ENCODE measurements at places on chromosomes 1 and 21. TPM values are rescaled to one million over a fixed set of nuclear protein-coding genes. Genes with fewer than 3 reads are reported as not detected.

- no peak for DNase-seq
Measured at GRCh38 chr1:56617141-56617540, 28.0 kb upstream of the PRKAA2 start.

DNA sequence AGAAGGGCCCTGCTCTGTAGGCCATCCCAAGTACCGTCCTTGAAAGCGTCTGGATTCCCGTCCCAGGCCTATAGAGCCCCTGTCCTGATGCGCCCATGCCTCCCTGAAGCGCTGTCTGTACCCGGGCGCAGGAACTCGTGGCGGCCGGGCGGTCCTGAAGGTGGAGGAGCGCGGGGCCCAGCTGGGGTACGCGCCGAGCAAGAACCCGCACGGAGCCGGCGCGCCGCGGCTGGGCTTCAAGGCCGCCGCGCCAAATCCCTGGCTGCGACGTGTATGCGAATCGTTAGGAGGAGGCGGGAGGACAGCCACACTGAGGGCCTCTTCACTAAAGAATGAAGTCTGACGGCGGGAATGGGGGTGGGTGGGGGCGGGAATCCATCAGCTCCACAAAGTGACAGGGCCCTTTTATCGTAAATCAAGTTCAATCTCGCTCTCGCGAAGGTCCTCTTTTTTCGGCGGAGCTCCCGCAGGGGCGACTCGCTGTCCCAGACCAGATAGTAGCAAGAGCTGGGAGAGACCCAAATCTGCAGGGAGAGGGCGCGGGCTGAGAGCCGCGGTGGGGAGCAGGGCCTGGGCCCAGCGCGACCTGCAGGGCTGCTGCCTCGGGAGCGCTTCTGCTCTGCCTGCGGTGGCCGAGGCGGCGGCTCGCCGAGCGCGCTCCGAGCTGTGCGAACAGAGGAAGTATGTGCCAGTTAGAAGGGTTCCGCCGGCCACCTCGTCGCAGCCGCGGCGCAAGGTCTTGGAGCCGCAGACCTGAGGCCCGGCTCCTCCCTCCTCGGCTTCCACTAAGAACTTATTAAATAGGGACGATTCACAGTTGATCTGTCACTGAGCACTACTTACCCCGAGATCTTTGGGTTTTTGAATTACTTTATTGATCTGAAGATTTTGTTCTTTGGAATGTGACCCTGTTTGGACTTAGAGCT, 10.4 kb downstream of the BARHL2 start:
- peak; percentile 5 for DNase-seq

- DNase-seq: peak; percentile 95
Measured at GRCh38 chr21:39385299-39386145, 36.6 kb upstream of the HMGN1 start.

DNA sequence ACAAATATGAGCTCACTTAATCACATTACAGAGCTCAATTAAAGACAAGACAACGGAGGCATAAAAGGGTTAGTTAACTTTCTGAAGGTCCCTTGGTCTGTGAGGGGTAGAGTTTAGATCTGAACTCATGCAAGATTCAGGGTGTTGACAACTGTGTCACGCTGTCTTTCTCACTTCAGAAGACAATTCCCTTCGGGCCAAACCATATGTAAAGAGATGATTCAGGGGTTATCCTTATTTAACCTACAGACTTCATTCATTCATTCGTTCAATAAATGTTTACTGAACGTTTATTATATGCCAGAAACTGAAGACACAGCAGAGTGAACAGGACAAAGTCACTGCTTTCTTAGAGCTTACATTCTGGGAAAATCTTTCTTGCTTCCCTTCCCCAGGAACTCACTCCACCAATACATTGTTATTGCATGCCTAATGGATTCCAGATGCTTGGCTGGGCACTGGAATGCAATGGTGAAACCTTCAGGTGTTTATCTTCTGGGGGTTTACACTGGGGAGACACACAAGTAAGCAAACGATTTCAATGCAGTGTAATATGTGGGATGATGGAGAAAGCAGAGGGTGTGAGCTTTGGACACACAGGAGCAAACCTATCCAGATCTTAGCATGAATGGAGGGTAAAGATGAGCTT, 6.4 kb downstream of the XCL1 start:
- no peak for DNase-seq

- no peak for DNase-seq
Measured at GRCh38 chr1:201598396-201598795, 59.5 kb downstream of the NAV1 start.

- DNase-seq: no peak
Measured at GRCh38 chr21:25583370-25584130, 23.7 kb downstream of the MRPL39 start.

DNA sequence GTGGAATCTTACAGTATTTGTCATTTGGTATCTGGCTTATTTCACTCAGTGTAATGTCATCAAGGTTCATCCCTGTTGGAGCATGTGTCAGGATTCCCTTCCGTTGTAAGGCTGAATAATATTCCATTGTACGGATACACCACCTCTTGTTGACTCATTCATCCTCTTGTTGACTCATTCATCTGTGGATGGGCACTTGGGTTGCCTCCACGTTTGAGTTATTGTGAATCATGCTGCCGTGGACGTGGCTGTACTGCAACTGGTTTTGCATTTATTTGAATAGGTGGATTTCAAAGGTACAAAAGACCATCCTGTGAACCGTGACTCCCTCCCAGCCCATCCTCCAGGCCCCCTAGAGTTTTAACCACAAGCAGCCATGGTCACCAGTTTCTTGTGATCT, 11.9 kb upstream of the TCP10L start:
- DNase-seq: peak; percentile 93

DNA sequence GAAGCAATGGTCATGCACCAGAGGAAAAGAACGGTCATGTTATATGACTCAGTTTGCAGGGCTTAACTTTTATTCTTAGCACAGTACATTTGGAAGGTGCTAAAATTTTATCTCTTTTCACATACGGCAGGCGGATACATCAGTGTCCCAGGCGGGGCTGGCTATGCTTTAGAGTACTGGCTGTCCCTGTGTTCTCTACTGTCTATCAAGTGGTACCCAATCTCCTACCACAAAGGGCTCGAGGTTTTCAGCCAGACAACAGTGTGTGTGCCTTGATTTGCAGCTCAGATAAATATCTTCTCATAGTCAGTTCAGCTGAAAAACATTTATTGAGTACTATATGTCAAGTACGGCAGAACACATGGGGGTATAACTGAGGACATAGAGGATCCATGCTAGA, 65.3 kb downstream of the URB2 start:
- DNase-seq: no peak

DNA sequence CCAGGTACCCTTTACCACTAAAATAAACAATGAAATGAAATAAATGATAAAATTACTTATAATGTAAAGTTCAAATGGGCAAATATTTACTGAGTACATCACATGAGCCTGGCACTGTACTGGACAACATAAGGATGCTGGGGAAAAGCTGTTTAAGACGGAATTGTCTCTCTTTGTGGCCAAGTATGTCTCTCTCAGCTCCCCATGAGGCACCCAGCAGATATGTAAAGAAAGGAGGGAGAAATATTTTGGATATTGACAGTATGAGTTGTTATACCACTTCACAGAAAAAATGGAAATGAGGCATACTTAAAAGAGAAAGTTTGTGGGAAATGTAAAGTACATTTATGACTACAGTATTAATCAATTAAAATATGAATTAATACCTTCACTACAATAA, 1.0 kb upstream of the TNFSF4 start:
- no peak for DNase-seq

DNA sequence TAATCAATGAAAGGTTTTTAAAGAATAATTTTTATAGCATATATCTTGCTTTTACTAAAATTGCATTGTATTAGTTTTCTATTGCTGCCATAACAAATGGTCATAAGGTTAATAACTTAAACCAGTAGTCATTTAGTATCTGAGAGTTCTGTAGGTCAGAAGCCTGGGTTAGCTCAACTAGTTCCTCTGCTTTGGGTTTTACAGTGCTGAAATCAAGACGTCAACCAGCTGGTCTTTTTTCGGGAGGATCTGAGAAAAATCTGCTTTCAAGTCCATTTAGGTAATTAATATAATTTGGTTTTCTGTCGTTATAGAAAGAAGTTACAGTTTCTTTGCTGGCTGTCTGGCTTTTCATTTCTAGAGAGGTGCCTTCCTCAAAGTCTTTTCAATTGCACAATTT, 577.7 kb downstream of the MRPL39 start:
- no peak for DNase-seq

DNA sequence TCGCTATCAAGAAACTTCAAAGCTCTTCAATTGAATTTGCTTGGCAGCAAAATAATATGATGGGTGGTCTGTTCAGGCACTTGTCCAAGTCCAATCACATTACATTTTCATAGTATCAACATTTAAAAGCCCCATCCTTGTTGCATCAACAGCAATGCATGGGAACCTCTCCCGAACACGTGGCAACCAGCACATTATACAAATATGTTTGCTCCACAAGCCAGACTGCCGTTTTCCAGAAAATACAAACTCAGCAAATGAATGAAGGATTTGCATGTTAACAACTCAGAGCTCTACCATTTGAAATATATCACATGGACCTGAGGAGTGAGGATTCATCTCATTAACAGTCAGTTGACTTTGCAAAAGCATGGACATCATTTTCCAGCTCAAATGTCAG, 20.0 kb upstream of the LYPLAL1 start:
- DNase-seq: no peak

GRCh38 chr1:226965581-226966440, 25.7 kb downstream of the COQ8A start:
- DNase-seq: no peak

GRCh38 chr1:225678545-225678944, 25.6 kb upstream of the ENAH start:
- no peak for DNase-seq

GRCh38 chr1:219422811-219423598, 189.9 kb downstream of the ZC3H11B start:
- no peak for DNase-seq

DNA sequence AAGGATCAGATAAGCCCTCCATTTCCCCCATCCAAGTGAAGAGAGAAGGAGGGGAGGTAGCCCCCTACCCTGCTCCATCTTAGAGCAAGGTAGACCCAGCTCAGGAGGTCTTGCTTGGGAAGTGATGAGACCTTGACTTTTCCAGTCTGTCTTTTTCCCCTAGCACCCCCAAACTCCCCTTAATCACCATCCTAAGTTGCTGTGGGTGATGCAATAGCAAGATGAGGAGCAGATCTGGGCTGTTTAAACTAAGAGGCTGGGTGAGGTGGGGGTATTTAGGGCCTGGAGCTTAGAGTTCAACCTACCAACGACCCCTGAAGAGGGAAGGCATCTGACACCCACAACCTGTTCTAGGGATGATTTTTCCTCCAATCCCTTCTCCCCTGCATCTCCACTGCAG, 1.7 kb downstream of the ATP1A2 start:
- no peak for DNase-seq

DNA sequence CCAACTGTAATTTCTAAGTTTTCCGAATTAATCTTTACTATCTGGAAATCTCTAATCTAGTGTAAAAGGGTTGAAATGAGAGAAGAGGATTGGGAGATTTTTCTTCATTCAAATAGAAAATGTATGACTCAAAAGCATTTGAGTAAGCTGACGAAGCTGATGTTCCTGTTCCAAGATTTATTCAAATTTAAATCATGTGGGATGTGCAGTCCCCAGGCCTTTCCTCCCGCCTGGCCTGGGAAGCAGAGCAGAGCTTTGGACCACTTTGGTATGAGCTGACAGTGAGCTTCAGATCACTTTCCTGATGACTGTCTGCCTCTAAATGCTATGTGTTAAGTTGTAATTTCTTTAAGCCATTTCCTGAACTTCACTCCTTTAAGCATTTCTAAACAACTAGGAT, 192.0 kb downstream of the DHRS3 start:
- DNase-seq: no peak

DNA sequence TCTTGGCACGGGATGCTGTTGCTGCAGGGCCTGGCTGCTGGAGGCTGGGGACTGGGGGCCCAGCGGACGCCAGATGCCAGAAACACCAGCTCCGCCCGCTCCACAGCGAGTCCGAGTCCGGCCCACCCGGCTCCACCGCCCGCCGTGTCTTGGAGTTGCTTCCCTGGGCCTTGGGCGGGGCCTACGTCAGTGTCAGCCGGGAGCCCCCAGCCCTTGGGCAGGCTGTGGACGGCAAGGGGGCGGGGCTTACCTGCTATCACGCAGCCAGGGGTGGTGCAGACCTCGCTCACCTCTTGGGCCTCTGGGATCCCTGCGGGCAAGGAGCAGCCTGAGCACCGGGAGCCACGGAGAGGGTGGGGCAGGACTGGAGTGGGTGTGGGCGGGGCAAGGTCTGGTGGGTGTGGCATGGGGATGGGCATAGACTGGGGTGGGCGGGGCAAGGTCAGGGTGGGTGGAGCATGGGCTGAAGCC, 21.8 kb downstream of the MMEL1 start:
- no peak for DNase-seq

- DNase-seq: no peak
Measured at GRCh38 chr1:106879538-106879937, 176.9 kb upstream of the PRMT6 start.

GRCh38 chr1:46582972-46583371, 21.1 kb downstream of the MKNK1 start:
- DNase-seq: no peak

- peak; percentile 15 for DNase-seq
Measured at GRCh38 chr1:53327182-53327913, 522 bp downstream of the LRP8 start.

DNA sequence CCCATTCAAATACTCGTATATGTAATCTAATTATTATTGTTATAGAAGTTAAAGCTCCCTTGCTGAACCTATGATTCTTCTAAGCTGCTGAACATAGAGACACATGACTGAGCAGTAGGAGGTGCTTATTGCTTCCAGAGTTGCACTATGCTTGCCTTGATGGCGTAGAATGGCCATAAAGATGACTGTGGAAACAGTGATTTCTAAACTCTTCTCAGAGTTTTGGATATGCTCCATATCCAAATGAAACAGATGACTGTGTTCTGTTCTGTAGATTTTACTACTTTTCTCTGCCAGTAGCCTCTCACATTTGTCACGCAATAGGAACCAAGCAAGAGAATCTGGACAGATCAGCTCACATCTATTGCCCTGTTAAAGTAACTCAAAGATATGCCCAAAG, 88.1 kb upstream of the CACYBP start:
- no peak for DNase-seq

DNA sequence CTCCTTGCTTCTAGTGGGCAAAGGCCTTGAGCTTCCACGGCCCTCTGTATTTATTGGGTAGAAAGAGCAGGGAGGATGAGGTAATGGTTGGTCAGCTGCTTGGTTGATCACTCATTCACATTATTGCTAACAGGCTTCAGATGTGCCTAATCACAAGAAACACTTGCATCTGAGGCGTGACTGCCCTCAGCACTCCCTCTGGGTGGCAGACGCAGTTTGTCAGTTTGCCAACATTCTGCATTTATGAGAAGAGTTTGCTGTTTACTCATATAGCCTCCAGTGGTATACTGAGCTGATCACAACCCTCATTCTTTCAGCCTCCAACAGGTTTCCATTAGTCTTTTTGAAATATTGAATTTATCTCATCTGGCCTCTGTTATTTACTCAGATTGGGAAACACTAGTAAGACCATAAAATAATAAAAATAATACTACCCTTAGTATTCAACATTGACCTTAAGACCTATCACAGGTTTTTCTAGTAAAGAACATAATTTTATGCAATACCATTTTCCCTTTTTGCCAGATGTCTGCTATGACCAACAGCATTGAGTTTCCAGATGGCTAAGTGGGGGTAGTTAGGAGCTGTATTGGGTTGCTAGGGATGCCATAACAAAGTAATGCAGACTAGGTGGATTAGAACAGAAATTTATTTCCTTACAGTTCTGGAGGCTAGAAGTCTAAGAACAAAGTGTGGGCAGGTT, 53.3 kb downstream of the PTGFR start:
- DNase-seq: no peak

- no peak for DNase-seq
Measured at GRCh38 chr1:30908696-30909364, at the start of gene SDC3. Gene SDC3 (minus strand): TSS chr1:30908758. CDS start chr1:30908586, 172 bp downstream.

Gene LGR6
- total RNA-seq: not detected

Gene KRTAP21-2
- total RNA-seq: not detected

Gene ALG14
- 6.1 TPM for total RNA-seq

Gene MAP1LC3C
- total RNA-seq: not detected

Data from HepG2 (cell line).